ENCODE measurements at places on chromosomes 16 and 17.

- no peak for DNase-seq
These were observed 109.8 kb downstream of the SLC39A11 start for GRCh38 chr17:72982680-72983079.

GRCh38 chr16:26247063-26247462 is 555.3 kb downstream of the HS3ST4 start:
- DNase-seq: no peak

- DNase-seq: no peak
These were observed 518.2 kb upstream of the GOT2 start for GRCh38 chr16:59252317-59252716.

DNA sequence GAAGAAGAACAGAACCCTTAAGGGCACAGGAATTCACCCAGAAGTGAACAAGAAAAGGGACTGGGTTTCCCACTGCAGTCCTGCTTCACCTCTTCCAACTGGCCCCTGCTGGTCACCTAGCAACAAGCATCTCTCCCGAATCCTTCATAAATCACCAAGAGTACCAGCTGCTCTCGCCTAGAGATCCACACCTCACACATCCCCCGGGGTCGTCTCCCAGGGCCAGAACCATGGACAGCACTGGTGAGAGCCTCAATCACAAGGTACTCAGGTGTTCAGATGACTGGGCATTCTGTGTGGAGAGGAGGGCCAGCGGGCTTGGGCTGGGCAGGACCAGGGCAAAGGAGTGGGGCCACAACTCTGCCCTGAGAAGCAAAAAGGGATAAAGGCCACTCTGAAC is 65.9 kb downstream of the CCT6B start:
- DNase-seq: no peak

DNA sequence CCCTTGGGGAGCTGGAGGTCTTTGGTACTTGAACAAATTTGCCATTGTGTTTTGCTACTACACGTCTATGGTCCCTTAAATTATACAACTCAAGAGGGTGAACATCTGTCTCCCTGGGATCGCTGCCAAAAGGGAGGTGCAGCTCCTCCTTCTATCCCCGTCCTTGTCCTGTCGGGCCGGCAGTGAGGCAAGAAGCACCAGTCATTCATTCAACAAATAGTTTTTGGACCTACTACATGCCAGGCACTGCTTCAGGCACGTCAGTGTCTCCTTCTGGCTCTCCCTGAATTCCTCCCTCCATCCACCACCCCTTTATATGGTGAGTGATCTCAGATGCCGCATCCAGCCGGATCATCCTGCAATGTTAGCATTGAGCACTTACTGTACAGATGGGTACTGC is 2.2 kb upstream of the RPL38 start:
- no peak for DNase-seq

- DNase-seq: no peak
These were observed 69.9 kb upstream of the CDH5 start for GRCh38 chr16:66296591-66296990.

Measured in WERI-Rb-1 (cell line).